SK-N-DZ (cell line): ENCODE measurements at places on chromosomes 12 and 14.

DNA sequence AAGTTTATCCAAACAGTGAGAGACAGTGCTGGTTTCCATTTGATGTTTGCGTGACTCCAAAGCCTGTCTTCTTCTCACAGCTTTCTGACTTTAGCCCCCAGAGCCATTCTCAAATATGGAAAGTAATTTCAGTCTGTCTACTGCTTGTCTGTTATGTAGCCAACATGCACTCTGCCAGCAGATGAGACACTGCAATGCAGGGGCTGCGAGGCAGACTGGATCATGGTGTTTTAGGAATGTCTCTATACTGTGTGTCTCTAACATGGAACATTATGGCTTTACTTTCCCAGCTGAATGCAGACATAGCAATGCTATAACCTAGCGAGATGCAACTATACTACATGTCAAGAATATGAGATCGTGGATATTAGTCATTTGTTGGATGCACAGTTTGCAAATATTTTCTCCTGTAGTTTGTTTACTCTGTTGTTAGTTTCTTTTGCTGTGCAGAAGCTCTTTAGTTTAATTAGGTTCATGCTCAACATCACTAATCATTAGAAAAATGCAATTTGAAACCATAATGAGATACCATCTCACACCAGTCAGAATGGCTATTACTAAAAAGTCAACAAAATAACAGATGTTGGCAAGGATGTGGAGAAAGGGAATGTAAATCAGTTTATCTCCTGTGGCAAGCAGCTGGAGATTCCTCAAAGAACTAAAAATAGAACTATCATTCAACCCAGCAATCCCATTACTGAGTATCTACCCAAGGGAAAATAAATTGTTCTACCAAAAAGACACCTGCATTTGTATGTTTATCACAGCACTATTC is 235.8 kb upstream of the TMTC1 start:
- DNase-seq, result peak; percentile 94

DNA sequence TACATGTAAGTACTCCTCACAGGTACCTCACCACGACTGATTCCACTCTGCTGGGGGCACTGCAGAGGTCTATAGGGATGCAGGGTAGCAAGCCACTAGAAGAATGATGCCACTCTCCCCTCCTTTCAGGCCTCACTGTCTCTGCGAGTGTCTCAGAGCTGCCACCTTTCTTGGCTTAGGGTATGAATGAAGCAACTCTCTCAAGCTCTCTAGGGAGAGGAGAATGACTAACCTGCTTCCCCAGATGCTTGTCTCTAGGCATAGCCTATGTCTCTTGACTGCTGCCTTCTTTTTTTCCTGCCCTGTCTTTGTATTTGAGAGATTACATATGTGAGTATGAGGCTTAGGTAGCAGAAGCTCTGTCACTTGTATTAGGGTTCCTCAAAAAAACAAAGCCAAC is 566.5 kb upstream of the ATP2B1 start:
- DNase-seq, result no peak

- no peak for DNase-seq
Observed at GRCh38 chr12:56766535-56766934, 3.4 kb downstream of the HSD17B6 start.

DNA sequence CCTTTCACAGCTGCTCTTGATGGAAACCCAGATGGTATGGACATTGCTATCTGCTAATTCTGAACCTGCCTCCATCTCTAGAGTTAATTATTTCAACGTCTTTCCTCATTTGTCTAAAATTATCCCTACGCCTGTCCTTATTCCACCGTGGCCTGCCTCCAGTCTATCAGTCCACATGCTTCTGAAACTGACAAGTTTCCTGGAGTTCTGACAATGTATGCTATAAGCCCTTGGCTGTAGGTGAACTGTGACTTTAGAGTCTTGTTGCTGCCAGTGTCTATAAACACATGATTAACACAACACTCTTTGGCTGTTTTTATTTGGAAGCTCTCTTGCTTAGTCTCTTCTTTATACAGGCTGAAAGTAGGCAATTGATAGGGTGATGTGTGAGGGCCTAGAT is 1052.9 kb downstream of the TMTC2 start:
- no peak for DNase-seq

GRCh38 chr14:69475194-69475818 is 9.2 kb upstream of the PLEKHD1 start:
- DNase-seq, result peak; percentile 27

DNA sequence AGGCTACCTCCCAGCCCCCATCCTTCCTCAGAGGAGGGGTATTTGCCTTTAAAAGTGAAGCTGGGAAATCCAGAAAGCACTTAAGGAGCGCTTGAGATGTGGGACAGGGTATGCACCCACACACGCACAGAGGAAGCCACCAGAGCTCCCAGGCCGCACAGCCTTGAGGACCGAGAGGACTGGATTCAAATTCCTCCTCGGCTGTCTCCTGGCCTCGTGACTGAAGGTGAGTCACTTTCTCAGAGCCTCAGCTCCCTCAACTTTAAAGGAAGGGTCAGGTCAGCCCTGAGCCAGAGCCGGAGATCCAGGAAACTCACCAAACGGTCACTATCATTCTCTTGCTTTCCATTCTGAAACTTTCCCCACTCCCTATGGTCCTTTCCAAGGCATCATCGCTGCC is 37.6 kb downstream of the BCL11B start:
- no peak for DNase-seq
